ENCODE measurements at places on chromosomes 5 and 9.

DNA sequence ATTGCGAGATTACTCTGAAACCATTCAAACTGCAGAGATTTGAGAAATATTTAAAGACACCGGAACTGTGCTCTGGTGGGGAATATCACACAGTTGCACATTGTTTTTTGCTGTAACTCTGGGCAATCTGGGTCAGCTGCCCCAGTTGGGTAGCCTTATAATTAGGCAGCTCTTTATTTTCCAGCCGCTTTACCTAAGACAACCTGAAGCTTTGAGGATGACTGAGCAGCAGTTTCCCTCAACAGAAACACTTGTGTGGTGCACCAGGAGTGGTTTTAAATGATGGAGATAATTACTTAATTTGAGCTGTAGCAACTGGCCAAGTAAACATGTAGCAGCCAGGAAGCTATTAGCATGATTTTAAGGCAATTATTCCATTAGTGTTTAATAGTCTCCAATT lies 2.9 kb downstream of the PLCXD3 start:
- DNase-seq: peak; percentile 9

DNA sequence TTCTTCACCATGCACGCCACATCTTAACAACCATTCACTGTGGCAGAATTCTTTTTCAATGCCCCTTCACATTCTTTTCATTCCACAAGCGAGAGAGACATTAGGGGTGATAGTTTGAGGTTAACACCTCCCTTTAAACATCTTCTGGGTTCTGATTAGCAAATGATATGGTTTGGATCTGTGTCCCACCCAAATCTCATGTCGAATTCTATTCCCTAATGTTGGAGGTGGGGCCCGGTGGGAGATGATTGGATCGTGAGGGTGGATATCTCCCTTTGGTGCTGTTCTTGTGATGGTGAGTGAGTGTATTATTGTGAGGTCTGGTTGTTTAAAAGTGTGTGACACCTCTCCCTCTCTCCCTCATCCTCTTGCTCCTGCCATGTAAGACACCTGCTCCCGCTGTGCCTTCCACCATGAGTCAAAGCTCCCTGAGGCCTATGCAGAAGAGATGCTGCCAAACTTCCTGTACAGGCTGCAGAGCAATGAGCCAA lies 46.1 kb upstream of the RAI14 start:
- no peak for DNase-seq

DNA sequence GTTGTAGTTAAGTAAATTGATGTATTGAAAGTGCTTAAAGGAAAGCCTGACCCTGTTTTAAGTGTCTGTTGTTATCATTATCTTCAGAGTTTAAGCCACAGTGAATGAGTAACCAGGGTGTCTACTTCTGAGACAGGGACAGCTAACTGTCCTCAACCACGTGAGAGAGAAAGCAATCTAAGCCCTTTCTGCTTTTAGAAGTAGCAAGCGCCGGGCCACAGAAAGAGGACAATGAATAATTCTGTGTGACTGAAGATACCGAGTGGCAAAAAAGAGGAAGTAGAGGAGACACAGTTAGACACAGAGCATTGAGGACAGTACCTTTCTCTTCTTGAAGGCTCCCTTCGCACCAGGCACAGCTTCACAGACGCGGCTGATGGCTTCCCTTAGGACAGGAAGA lies 86.3 kb downstream of the S1PR3 start:
- DNase-seq: no peak

- DNase-seq: no peak
These were observed 47.0 kb downstream of the DNAJC21 start for GRCh38 chr5:34976347-34976746.

DNA sequence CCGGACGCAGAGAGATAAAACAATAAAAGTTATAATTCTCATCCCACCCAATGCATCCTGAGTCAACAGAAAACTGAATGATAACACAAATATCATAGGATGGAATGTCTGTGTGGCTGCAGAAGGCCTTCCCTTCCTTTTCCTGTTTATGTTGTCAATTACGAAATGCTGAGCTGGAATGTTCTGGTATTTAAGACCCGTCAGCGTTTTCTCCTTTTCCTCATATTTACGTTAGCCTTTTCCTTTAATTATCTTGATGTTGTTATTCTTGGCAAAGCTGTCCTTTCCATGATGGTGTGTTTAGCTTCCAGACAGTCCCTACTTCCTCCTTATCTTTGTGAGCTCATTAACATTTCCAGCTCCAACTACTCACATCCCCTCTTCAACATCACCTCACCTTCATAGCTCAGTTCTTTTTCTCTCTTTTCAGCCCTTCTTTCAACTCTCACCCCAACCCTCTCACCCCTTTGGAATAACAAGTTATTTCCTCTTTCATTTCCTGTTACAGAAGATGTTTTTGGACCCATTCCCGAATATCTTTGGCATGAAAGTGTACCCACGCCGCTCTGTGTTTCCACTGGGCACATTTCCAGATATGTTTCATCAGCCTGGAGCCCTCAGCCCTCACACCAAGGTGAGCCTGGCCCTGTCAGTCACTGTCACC lies 221.6 kb downstream of the NR2F1-AS1 start:
- no peak for DNase-seq

- DNase-seq: no peak
These were observed 6.4 kb upstream of the MEF2C start for GRCh38 chr5:88889189-88890069.

GRCh38 chr5:137374110-137374714 lies 124.9 kb downstream of the SPOCK1 start:
- DNase-seq: peak; percentile 92

DNA sequence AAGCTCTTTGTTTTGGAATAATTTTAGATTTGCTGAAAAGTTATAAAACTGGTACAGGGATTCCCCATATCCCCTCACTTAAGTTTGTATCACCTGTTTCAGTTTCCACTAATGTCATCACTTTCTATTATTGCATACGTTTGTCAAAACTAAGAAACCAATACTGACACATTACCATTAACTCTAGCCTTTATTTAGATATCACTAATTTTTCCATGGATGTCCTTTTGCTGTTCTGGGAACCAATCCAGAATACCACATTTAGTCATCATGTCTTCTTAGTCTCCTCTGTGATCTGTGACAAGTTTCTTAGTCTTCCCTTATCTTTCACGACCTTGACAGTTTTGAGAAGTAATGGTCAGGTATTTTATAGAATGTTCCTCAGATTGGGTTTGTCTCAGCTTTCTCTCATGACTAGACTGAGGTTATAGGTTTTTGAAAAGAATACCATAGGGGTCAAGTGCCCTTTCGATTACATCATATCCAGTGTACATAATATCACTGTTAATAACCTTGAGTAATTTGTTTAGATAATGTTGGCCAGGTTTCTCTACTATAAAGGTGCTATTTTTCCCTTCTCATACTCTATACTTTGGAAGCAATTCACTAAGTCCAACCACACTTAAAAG lies 51.9 kb upstream of the NMUR2 start:
- DNase-seq: peak; percentile 20

DNA sequence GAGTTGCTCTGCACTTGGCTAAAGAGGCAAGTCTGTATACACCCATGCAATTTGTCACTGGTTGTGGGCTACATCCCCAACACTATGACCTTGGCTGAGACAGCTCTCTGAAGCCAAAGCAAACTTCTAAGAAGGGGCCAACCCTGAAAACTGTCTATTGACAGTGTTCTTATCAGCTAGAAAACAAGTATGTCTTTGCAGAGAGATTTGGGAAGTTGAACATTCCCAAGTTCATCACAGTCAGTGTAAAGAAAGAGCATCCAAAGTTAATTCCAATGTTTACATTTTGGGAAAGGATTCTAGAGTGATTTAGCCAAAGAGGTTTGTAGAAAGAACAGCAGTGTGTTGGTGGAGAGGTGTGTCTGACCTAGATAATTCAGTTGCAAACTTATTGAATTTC lies 711.1 kb upstream of the CHD1 start:
- DNase-seq: no peak

GRCh38 chr5:107157809-107158208 lies 512.9 kb downstream of the EFNA5 start:
- no peak for DNase-seq

DNA sequence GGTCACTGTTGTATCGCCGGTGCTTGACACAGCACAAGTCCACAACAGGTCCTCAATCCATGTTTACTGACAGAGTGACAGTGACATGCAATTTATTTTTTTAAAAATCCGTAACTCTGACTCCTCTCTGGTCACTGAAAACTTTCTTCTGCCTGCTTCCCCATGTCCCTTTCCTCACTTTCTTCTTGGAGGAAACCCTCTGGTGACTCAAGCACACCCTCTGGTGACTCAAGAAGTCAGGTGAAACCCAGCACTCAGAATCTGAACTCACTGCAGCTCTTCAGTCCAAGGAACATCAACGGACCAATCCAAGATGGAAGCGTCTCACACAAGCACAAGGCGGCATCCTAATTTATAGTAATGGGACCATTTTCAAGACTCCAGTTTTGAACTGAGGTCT lies 245.9 kb downstream of the FSTL4 start:
- no peak for DNase-seq

DNA sequence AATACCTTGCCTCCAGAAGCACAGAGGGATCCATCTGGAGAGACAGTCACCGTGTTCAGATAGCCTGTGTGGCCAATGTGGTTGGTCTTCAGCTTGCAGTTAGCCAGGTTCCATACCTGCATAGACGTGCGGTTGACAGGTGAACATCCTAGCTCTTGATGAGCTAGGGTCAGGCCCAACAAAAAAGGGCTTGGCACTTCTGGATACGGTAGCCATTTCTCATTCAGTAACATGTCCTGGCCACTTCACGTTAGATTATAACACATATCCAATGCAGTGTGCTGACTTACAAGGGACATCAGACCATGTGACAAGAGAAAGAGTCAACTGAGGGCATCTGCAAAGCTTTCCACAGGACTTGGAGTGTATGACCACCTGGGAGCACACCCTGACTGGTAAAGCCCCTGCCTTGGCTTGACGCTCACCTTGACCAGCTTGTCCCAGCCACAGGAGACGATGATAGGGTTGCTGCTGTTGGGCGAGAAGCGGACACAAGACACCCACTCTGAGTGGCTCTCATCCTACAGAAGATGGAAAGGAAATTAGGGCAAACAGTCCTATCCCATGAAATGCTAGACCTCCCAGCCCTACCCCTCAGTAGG lies 4.5 kb downstream of the RACK1 start:
- DNase-seq: no peak

- no peak for DNase-seq
These were observed 127.3 kb downstream of the HOMER1 start for GRCh38 chr5:79386679-79387078.

DNA sequence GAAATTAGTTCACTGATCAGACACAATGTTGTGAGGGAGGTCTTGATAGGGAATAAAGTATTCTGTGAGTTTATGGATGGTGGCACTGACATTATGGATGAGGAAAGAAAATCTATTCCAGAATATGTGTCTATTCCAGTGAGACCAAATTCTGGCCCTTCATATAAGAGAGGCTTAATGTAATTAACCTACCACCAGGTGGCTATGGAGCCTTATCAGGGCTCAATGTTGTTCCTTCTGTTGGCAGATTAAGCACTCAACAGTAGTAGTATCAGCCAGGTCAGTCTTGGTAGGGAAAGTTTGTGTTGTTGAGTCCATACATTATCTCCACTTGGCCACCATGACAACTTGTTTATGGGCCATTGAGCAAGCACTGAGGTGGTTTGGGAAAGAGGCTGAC lies 41.7 kb upstream of the BARX1 start:
- DNase-seq: no peak

GRCh38 chr5:127959152-127959764 lies 124.3 kb upstream of the SLC12A2 start:
- DNase-seq: peak; percentile 93

DNA sequence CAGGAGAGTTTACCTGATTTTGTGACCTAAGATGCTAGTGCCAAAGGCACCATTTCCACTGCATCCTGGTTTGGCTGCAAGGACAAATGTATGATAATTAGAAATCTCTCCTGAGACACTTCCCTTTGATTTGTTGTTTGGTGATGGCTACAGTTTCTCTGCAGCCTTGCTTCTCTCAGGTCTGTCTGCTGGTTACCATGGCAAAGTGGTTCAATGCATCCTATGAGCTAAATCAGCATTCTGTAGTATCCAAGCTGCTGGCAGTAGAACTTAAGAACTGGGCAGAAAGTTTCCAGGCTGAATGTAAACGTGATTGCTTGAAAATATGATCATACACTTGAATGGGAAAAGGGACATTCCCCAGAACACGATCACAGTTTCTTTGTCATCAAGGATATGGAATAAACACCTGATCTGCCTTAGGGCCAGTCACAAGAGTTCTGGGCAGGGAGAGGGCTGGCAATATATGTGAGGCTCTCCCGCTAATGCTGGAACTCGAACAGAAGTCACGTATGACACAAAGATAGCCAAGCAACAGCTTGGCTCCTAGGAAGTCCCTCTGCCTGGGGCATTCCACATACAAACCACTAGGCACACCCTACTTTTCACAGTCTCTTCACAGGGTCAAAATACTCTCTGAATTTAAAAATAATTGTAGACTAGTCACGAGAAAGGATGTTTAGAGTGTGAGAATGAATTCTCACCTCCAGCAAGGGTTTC lies 138.1 kb upstream of the GRAMD2B start:
- DNase-seq: no peak

GRCh38 chr5:140351609-140352334 lies 5.4 kb upstream of the HBEGF start:
- peak; percentile 52 for DNase-seq

GRCh38 chr9:136243631-136244030 lies 2.0 kb downstream of the QSOX2 start:
- no peak for DNase-seq

DNA sequence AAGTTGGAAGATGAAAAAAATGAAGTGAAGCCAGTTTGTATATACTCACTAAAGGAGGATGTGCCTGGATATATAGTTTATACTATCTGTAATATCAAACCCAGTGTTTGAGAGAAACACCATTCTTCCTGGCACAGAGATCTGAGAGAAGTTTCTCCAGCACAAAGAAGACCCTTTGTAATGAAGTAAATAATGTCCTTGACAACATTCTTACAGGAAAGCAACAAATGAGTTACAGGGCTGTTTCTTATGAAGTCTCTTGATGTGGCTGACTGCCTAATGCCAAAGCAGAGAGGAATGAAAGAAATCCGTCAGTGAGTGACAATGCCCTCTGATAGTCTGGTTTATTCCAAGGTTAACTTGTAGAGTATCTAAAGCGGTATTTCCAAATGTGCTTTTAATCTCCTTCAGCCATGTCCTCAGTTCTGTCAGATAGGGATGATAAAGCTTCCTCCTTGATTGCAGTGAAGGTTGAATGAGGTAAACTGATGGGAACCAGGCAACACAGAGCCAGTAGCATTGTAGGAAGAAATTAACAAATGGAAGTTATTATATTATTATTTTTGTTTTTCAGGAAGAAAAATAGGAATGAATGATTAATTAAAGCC lies 123.1 kb upstream of the ZNF608 start:
- DNase-seq: no peak
